ENCODE measurements at places on chromosomes 13 and 19.

DNA sequence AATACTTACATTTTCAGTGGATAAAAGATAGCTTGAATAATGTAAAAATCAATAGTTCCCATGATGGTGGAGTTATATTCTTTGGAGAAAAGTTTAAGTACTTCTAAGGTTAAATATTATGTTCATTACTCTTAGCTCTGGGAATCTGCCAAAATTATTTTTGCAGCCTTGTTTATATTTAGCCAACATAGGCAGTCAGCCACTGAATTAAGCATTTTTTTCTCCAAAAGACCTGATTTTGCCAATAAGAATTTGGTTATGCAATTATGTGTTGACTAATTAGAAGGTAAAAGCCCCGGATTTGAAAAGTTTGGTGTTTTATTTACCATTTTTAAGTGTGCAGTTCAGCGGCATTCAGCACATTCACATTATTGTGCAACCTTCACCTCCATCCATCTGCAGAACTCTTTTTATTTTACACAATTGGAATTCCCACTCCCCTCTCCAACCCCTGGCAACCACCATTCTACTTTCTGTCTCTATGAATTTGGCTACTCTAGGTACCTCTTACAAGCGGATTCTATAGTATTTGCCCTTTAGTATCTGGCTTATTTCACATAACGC is 90.1 kb upstream of the C1QTNF9B start:
- ATAC-seq: no peak

DNA sequence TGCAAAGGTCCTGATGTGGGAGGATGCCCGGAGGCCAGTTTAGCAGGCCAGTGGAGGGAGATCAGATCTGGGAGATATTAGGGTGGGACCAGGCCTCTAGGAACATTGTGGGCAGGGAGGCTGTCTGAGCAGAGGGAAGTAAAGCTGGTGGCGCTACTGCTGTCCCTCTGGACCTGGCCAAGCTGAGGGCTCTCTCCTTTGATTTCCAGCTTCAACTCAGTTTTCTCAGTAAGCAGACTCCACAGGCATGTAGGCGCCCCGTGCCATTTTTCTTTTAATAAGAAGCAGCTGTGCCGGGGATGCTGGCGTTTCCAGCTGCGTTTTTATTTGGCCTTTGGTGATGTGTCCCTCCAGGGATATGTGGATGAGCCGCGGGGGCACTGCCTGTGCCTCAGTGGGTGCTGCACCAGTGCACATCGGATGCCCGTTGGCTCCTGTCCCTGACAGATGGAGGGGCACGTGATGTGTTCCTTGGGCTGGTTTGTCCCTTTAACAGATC is 6.7 kb downstream of the DNM2 start:
- no peak for ATAC-seq

- no peak for ATAC-seq
Observed at GRCh38 chr19:35455616-35456201, 7.7 kb downstream of the FFAR2 start.

GRCh38 chr13:59459972-59460371 is 703.8 kb downstream of the DIAPH3 start:
- ATAC-seq: no peak

DNA sequence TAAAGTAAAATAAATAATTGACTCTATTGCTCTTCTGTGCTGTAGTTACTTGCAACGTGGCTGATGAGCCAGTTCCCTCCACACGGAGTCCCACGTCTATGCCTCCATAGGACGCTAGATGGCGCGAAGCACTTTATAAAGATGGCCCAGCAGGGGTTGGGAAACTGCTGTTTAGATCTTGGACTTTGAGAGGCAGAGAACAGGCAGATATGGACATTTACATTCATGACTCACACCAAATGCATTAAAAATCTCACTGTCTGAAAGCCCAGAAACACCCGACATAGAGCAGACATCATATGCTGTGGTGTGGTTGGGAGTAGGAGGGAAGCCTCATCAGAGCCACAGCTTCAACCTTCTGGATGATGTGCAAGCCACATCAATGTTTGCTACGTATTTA is 643.1 kb upstream of the ARGLU1 start:
- peak; percentile 81 for ATAC-seq

DNA sequence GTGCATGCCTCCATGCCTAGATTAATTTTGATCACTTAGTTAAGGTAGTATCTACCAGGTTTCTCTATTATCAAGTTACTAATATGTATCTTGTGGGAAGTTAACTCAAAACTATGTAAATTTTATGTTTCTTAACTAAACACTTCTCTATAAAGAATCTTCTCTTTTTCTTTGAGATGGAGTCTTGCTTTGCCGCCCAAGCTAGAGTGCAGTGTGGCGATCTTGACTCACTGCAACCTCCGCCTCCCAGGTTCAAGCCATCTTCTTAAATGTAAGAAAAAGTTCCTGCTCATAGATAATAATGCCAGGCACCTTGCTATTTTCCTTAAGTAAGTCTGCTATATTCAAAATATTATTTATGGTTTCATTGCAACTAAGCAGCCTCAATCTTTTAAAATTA is 58.4 kb downstream of the ELF1 start:
- ATAC-seq: no peak

DNA sequence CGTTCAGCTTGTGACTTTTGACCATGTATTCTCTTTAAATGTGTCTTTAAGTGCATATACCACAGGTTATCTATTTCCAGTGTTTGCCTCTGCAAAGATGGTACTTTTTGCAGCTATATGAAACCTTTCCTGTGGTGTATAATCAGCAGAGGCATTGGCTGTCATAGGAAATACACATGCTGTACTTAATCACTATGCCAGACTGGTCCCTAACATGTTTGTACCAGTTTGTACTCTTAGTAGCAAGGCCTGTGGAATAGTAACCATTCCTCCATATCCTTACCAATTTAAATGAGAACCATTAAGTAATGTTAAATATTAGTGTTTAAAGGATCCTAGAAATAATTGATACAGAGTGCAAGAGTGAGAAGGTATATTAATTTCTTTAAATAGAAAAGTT is 69.8 kb downstream of the CDK8 start:
- no peak for ATAC-seq

- ATAC-seq: no peak
Observed at GRCh38 chr19:16589917-16590316, 17.7 kb upstream of the SLC35E1 start.

DNA sequence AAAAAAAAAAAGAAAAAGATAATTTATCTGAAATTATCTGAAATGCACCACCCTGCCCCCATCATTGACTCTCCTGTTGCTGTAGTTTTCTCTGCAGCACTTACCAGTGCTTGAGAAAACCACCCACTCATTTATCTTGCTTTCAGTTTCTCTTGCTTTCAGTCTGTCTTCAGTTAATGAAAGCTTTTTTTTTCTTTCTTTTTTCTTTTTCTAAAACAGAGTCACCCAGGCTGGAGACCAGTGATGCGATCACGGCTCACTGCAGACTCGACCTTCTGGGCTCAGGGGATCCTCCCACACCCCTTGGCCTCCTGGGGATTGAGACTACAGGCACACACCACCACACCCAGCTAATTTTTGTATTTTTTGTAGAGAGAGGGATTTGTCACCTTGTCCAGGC is 4.3 kb upstream of the ACP5 start:
- ATAC-seq: no peak

DNA sequence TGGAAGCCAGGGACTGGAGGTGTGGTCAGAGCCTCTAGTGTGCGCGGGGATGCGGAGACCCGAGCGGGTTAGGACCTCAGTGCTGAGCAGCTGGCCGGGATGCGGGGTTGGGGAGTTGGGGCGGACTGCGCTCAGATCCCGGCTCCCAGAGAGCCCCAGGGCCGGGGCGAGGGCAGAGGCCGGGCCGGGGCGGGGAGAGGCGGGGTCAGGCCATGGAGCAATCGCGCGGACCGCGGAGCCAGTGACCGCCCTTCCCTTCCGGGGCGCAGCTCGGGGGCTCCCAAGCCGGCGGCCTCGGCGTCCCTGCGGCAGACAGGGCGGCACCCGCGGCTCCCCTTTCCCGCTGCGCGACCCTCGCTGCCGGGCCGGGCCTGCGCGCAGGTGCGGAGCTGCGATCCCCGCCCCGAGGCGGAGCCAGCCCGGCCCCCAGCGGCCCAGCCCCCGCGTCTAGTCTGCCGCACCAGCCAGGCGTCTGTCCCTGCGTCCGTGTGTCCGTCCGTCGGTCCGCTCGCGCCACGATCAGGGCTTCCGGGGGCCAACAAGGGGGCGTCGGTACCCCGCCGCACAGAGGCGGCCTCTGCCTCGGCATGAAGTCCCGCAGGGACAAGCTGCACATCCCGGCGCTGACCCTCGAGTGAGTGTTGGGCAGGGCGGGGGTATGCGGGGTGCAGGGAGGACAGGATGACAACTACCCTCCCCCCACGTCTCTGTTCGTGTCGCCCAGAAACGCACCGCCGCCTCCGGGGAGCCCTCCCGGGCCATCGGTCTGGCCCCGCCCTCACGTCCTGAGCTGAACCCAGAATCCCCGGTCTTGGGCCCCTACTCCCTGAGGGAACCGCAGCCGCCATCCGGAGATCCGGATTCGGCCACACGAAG is 12.4 kb downstream of the MAST3 start:
- ATAC-seq: peak; percentile 83

DNA sequence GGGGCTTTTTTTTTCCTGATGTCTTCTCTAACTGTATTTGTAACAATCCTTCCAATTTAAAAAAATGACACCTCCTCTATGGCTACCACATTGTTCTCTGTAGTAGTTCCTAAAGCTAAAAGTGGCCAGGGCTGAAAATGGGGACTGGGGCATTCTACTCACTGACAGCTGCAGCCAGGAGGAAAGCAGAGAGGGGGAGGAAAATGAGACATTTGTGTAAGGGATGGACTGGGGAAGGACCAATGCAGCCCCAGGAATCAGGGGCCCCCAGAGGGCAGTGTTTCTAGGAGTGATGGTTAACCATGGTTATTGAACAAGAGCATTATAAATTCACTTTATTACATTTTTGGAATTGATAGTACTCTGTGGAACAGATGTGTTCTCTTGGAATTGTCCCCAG is 34.3 kb upstream of the C1QTNF9 start:
- no peak for ATAC-seq

DNA sequence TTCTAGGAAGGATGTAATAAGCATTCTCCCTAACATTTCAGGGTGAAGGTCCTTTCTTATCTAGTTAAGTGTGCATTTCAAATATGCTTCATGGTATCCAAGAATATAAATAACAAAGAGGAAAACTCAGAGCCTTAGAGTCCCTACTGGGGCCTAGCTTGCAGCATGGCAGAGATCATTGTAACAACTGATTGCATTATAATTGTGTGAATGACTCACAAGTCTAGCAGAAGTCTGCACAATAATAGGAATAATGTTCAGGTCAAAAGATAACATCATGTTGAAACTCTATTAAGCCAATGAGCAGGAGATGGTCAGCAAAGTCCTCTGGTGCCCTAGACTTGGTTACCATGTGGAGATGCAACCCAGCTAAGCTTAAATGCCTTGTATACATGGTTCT is 3.4 kb downstream of the POSTN start:
- ATAC-seq: no peak

DNA sequence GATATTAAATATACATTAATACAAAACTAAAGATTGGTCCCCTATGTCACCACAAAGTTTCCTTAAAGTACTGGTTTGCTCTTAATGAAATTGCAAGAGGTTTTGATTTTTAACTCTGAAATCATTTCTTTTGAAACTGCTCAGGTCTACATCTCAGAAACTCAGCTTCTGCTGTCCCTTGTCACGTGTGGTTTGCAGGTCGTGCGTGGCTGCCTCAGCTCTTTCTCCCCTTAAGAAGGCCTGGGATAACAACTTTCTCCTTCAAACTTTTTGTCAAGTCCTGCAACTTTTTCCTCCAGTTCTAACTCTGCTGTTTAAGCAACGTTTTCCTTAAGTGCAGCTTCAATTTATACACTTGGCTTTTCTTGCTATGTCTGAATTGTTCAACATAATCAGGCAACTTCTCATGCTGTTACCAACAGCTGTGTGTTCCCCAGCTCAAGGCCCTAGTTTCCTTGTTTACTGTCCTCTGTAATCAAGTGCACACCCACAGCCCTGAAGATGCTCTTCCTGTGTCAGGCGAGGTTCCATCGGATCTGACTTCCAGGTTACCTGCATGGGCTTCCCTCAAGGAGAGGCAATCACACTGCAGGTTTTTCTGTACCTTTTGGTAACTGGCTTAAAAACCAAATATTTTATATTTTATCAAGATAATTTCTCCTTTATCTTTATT is 13.5 kb downstream of the C13orf46 start:
- no peak for ATAC-seq

GRCh38 chr19:44738136-44738535 is 10.4 kb upstream of the BCL3 start:
- no peak for ATAC-seq

- no peak for ATAC-seq
Observed at GRCh38 chr13:100125946-100126345, 37.1 kb downstream of the PCCA start.

- no peak for ATAC-seq
Observed at GRCh38 chr13:29684441-29684840, 89.0 kb upstream of the SLC7A1 start.

- no peak for ATAC-seq
Observed at GRCh38 chr13:51761643-51762350, 42.2 kb downstream of the DHRS12 start.

GRCh38 chr13:76790980-76791819 is 95.0 kb downstream of the KCTD12 start:
- ATAC-seq: no peak

- peak; percentile 58 for ATAC-seq
Observed at GRCh38 chr19:35986664-35987570, 8.1 kb upstream of the SDHAF1 start.

GRCh38 chr13:27839809-27840467 is 47.7 kb downstream of the GSX1 start:
- no peak for ATAC-seq

DNA sequence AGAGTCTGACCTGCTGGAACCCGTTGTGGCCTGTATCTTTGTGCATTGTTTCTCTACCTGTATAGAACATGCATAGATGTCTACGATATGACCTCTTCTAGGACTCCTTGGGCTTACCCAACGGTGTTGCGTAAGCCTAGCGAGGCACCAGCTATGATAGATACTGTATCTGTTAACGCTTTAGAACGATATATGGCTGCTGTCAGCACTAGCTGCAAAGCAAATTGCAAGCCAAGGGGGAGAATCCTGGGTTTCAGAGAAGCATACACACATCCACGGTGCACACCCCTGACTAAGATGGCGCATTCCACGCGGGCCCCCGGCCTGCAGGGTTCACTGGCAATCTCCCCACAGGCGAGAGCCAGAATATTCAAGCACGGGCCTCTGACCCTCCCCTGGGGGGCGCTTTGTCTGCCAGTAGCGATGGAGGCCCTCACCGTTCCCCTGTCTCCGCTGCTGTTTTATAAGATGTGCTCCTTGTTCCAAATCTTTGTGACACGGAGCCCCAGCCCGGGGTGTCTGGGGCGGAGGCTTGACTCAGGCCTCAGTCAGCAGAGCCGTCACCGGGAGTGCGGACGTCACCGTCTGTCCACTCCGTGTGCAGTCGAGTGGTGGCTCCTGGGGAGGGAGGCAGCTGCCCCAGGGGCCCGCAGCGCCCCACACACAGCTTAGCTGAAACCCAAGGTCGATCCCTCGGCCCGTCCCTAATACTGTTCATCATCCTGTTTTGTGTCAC is 12.9 kb upstream of the RPS15 start:
- ATAC-seq: no peak

- no peak for ATAC-seq
Observed at GRCh38 chr19:48750351-48750750, 2.1 kb downstream of the FUT1 start.

Measured in gastroesophageal sphincter (tissue), 4 donors.